SJSA1 (cell line): ENCODE measurements at places on chromosomes 5 and 9.

DNA sequence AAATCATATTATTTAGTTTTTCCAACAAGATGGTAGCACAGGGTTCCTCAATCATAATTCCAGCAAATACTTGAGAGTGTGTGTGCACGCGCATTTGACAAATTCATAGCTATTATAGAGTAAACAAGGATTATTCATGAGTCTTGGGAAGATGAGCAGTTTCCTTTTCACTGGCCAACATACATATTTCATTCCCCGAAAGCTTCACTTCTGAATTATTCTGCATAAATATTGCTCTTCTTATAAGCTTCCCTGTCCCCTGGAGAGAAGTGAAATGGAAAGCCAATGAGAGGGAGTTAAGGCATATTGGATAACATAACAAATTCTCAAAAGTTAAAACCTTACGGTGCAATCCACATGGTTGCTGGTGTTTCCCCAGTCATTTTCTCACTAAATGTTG lies 386.4 kb upstream of the SEMA6A start:
- DNase-seq = no peak

- no peak for DNase-seq
These were observed 158.2 kb downstream of the MACROH2A1 start for GRCh38 chr5:135240781-135241360.

DNA sequence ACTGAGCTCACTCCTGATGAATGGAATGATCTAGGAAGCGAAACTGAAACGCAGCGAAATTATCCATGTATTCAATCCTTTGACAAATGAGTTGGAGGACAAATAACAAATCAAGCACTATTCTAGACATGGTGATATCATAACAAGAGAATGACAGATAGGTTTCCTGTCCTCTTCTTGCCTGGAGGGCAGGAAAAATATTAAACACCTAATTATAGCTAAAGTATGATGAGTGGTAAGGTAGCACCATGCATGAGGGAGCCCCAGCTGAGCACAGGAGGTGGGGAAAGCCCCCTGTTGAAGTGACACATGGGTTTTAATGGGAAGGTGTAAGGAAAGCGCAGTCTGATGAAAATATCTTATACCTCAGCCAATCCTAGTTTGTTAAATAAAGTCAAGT lies 225.2 kb downstream of the NPR3 start:
- no peak for DNase-seq

GRCh38 chr5:121429761-121430160 lies 421.9 kb upstream of the FTMT start:
- no peak for DNase-seq

GRCh38 chr9:35605351-35606137 lies 482 bp downstream of the TESK1 start:
- no peak for DNase-seq

GRCh38 chr9:9469271-9469670 lies 1143.5 kb downstream of the PTPRD start:
- DNase-seq = no peak

GRCh38 chr5:158224253-158224652 lies 365.3 kb upstream of the CLINT1 start:
- no peak for DNase-seq

GRCh38 chr5:122112733-122113558 lies 16.4 kb upstream of the ZNF474 start:
- DNase-seq = no peak

DNA sequence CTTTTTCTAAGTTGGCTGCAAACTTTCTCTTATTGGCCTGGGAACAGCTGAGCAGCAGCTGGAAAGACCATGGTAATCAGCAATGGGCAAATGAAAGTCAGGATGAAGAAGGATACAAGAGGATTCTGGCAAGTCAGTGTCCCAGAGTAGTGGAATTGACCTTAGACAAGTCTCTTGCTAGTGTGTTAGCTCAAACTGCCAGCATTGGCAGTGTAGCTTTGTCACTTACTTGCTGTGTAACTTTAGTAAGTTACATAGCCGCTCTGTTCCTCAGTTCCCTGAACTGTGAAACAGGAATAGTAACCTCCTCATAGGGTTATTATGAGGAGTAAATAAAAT lies 3.6 kb downstream of the ALDH1A1 start:
- DNase-seq = no peak

GRCh38 chr9:11328326-11328725 lies 715.5 kb upstream of the PTPRD start:
- DNase-seq = no peak

DNA sequence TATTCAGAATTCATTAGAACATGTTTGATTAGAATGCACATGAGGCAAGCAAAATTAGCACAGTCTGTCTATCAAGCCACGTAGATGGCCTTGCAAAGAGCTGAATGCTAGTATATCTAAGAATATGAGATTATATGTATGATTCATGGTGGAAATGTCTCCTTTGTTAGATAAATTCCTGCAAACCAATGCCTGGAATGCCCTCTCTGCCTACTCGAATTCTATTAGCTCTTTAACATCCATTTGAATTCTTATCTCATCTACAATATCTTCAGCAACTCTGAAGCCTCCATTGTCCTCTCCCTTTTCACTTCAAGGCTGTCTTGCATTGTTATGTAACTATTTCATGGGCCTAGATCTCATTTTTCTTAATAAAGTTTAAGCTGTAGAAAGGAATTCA lies 205.5 kb downstream of the TMC1 start:
- no peak for DNase-seq

DNA sequence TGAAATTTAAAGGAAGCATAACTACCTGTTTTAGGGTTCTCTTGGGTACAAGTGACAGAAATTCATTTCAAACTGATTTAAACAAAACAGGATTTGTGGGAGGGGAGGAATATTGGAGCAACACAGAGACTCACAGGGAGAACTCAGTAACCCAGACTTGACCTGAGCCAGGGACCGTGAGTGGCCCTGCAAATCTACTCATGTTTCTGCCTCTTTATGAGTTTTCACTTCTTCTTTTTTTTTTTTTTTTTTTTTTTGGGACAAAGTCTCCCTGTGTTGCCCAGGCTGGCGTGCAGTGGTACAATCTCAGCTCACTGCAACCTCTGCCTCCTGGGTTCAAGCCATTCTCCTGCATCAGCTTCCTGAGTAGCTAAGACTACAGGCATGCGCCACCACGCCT lies 405.6 kb upstream of the ZNF608 start:
- DNase-seq = no peak

GRCh38 chr5:14017904-14018303 lies 73.4 kb upstream of the DNAH5 start:
- DNase-seq = no peak

GRCh38 chr9:97787551-97787950 lies 65.5 kb upstream of the FOXE1 start:
- DNase-seq = no peak

DNA sequence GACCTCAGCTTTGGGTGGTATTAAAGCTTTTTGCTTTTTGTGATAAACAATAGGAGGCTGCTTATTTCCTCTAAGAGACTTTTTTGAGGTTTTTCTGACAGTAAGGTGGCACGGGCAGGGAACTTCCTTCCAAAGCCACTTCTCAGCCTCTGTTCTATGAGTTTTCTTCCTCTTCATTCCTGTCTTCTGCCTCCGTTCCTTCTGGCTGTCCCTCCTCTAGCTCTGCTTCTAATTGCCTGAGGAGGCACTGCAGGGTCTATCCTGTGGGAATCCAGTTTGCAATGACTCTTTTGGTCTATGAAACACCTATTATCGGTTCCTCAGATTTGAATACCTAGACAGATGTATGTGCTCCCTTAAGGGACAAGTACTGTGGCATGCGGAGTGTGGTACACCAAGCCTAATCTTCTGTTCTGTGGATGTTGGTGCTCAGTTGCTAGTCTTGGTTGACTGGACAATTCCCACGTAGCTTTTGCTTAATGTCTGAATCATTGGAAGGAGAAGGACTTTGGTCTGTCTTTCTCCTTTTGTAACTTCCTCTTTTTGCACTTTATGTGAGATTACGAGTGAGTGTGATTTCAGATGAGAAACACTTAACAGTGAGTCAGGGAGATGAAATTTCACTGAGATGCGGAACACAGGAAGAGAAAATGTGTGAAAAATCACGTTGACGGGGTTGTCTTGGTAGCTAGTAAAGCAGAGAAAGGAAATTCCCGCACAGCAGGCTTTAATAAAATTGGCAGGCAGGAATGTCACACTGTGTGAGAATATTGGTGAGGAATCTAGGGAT lies 305.2 kb downstream of the EFNA5 start:
- peak; percentile 26 for DNase-seq

DNA sequence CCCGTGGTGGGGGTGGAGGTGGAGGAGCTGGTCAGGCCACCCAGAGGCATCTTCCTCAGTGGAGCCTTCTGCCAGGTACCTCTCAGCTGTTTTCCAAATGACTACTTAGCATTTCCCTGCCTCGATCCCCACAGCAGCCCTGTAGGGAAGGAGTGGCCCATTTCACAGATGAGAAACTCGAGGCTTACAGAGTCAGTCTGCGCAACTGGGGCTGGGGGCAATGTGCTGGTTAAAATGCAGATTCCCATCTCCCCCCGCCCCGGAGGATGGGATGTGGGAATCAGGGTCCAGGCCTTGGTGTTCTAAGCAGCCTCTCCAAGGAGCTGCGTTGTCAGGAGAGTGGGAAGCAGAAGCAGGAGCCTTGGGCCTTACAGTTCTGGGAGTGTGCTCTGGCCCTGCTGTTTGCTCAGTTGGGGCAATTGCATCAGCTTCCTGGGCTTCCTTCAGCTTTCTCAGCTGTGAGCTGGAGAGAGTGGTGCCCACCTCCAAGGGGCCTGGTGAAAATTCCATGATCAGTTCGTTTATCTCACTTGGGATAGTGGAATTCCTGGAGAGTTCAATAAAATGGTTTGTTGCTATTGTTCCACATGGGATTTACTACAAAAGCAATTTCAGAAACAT lies 19.4 kb downstream of the ERGIC1 start:
- DNase-seq = no peak

DNA sequence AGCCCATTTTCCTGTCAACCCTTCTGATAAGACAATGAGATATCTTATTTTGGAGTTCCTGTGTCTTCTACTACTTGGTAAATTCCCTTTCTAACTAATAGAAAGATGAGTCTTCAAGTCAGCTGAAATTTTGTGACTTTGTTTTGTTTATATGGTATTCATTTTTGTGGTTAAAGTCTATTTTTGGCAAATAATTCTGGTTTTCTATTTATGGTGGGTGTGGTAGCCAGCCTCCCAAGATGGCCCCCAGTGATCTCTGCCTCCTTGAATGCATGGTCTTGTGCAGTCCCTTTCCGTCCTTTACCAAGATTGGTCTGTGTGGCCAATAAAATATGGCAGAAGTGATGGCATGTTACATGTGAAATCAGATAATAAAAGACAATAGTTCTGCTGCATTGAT lies 91.5 kb downstream of the NR3C1 start:
- peak; percentile 56 for DNase-seq

DNA sequence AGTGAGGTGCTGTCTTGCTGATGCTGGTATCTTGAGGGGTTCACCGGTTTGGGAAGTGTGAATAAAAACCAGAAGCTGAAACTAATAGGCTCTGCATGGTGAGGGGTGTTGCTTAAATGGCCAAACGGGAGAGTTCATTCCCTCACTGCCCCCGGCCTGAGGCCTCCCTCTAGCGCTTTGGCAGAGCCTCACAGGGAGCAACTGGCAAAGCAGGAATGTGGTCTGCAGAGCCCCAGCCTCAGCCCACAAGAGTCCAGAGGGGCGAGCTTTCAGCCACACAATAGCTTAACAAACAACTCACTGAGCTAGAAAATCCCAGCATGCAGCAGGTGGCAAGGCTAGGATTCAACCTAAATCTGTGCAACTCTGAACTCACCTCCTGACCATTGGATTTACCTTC lies 234.8 kb downstream of the MED10 start:
- no peak for DNase-seq

- no peak for DNase-seq
These were observed 88.4 kb downstream of the AK8 start for GRCh38 chr9:132789719-132790118.

GRCh38 chr5:170753311-170753710 lies 30.2 kb upstream of the GABRP start:
- no peak for DNase-seq

DNA sequence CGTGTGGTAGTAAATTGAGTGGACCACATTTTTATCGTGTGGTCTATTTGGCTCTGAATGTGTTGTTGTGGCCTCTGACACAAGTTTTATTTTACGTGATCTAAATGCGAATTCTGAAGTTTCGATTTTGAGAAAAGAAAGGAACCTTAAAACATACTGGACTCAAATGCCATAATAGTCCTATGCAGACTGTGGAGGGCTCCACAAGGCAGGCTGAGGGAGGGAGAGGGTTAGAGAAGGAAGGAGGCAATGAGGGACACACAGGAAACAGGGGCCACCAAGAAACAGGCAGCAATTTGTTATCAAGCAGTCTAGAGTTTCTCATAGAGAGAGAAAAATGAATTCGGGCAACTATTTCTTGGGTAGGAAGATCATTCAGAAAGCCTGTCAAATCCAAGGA lies 110.4 kb upstream of the SEMA6A start:
- DNase-seq = no peak

DNA sequence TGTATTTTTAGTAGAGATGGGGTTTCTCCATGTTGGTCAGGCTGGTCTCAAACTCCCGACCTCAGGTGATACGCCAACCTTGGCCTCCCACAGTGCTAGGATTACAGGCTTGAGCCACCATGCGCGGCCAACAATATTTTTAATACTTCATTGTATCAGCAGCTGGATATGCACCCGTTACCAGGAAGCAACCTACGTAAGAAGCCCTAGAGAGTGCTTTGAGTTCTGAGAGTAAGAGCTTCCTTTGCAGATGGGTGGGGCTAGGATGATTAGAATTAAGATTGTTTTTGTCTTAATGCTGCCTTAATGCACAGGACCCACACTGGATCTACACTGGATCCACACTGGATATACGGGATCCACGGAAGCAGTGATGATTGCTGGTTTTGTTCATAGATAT lies 123.9 kb upstream of the ABCA1 start:
- no peak for DNase-seq

DNA sequence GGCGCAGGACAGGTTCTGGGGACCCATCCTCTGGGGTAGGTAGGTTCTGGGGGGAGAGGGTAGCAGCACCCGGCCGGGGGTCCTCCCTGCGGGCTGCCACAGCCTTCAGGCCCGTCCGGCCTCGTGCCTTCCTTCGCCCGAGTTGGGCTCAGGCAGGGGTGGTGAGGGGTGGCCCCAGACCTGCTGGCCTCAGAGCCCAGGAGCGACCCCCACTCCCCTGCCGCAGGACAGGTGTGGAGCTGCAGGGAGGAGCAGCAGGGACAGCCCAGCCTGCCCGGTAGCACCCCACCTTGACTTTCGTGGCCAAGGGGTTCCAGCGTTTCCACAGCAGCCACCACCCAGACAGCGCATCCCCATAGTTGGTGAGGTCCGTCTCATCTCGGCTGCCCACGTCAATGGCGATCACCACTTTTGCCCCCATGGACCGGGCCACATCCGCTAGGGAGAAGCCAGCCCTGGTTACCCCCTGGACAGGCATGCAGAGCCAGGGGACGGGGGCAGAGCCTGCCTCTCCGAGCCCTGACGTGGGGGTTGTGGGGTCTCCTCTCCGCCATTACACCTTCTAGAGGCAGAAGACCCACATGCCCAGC lies 3.4 kb upstream of the NSMF start:
- DNase-seq = no peak

GRCh38 chr5:128412145-128412930 lies 125.7 kb downstream of the FBN2 start:
- DNase-seq = no peak

DNA sequence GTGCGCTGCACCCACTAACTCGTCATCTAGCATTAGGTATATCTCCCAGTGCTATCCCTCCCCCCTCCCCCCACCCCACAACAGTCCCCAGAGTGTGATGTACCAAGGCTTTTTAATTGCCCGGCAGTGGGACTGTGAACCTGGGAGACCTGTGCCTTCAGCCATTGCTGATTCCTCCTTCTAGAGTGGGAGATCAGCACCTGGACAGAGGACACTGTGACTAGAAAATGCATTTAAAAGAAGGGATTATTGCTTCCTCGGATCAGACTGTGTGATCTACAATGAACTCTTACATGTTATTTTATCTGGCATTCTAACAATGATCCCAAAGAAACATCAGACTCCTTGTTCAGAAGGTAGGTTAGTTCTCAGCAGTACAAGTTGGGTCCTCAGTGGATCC lies 25.9 kb downstream of the CTSL start:
- no peak for DNase-seq
